Right ventricle myocardium superior (tissue), 1 donor: ENCODE measurements at places on chromosomes 4 and X. TPM values are rescaled to one million over a fixed set of nuclear protein-coding genes. Genes with fewer than 3 reads are reported as not detected.

The P2RY10 gene
- not detected for total RNA-seq

The FNIP2 gene
- total RNA-seq: 46.2 TPM

DNA sequence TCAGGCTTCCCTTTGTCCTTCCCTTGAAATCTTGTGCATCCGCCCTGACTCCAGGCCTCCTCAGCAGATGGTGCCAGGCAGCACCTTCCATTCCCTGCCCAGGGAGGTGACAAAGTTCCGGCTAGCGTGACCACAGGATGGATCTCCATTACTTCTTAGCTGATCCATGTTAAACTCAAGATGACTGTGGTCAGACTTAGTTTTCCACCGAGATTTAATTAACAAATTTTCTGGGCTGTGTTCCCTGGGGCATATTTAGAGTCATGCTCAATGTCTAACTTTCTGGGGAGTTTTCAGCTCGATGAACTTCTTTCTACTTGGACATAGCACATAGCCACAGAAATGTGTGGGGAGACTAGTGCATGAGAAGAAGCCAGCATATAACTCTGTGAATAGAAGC is 215.1 kb upstream of the SFRP2 start:
- DNase-seq: no peak

DNA sequence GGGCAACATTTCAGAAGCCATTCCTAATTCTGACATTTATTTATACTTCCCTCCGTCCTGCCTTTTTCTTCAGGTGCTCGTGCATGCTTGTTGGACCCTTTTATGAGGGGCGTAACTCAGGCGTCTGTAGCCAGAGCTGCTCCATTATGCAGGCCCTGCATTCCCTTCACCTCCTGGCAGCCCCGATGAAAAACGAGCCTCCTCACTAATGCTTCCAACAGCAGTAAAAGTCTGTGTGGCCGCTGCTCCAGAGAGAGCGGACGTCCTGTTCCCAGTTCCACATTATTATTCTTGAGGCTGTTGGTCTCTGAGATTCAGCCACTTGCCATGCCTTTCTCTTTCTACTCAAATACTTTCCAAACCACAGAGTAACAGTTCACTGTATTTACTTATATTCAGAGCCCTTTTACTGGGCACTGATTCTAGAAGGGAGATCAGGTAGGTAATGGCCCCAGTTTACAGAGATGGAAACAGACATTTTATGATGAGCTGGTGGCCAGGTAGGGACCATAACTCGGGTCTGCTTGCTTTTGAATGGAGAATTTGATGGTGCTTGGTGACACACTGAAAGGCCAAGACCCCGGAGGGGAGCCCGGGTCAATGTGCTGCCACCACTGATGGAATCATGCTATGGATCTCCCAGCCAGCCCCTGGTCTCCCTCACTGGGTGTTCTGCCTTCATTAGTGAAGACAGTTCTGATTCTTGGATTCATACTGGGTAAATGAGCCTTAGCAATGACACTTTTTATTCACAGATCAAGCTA is 101.0 kb downstream of the GATB start:
- DNase-seq: no peak

GRCh38 chrX:22526339-22526738 is 253.6 kb downstream of the CBLL2 start:
- DNase-seq: no peak

DNA sequence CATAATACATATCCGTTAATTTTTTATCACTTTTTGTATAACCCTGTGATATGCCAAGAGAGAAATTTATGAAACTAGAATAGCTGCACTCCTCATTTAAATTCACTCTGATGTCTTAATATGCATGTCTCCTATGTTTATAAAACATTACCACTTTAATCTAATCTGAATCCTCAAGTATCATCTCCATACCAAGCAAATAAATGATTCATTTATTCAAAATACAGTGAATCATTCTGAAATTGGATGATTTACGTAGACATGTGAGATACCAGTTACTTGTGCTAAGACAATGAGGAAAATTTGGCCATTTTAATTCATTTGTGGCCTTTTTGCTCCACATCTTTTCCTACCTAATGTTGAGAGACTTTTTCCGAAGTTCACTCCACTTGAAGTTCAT is 435.1 kb upstream of the FTHL17 start:
- no peak for DNase-seq

DNA sequence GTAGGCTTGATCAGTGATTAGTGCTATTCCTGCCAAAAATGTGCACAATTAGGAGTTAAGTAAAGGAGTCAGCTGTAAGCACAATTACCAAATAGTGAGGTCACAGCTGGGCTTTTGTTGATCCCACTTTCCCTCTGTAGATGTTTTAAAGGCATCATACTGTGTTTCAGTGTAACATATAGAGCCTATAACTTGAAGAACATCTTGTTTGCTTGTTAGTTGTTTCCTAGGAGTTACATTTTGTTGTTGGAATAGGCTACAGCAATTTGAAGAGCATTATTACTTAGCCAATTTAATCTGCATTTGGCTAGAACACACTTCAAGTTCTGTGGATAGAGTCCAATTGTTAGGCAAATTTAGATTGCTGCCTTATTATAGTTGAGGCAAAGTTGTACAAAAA is 210.7 kb upstream of the MAD2L1 start:
- no peak for DNase-seq

DNA sequence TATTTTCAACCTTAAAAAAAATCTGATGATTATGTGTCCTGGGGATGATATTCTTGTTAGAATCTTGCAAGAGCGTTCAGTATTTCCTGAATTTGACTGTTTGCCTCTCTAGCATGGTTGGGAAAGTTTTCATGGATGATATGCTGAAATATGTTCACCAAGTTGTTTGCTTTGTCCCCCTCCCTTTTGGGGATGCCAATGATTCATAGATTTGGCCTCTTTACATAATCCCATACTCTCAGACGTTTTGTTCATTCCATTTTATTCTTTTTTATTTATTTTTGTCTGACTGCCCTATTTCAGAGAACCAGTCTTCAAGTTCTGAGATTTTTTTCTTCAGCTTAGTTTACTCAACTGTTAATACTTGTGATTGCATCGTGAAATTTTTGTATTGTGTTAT is 415.1 kb downstream of the FAM47B start:
- no peak for DNase-seq

DNA sequence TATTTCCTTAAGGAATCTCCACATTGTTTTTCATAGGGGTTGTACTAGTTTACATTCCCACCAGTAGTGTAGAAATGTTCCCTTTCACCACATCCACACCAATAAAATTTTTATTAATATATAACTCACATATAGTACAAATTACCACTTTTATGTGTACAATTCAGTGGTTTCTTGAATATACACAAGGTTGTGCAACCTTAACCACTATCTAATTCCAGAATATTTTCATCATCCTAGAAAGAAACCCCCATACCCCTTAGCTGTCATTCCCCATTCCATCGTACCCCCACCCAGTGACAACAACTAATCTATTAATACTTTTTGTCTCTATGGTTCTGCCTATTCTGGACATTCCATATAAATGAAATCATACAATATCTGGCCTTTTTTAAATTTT is 108.3 kb upstream of the USP9X start:
- DNase-seq: no peak

DNA sequence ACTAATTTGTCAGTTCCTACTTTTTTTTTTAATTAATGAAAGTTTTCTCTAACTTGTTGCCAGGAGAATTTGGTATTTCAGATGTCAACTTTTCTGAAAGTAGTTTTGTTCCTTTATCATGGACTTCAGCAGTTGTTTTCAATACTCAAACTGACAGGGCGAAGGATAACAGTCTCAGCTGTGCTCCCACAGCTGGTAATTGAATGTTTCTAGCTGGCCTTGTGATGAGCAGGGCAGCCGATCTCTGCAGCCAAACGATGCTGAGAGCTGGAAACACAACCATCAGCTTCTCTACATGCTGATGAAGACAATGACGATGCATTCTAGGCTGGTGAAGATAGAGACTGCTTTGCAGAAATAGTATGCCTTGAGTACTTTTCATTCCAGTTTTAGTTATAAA is 130.0 kb upstream of the MAP9 start:
- DNase-seq: peak; percentile 32

GRCh38 chrX:138710866-138711341 is 613 bp downstream of the FGF13 start:
- DNase-seq: no peak
